ENCODE measurements at places on chromosomes 6 and 20.

DNA sequence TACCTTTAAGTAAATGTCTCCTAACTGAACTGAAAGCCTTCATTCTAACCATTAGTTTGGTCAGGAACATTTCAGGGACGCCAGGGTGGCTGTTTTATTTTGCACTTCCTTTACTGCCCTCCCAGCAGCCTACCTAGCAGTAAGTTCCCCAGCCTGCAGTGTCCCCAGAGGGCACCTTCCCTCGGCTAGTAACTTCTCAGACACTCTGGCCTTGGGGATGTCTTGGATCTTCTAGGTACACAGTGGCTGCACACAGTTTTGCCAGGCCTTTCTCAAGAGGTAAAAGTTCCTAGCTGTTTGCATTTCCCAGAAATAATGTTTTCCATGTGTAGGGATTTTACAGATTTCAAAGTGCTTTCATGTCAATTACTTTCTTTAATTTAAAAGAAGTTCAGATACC is 378 bp upstream of the LAMA2 start:
- DNase-seq: no peak

GRCh38 chr6:89979481-89980119 is 85.3 kb downstream of the GJA10 start:
- no peak for DNase-seq

GRCh38 chr6:160508599-160508998 is 155.5 kb downstream of the LPA start:
- no peak for DNase-seq

DNA sequence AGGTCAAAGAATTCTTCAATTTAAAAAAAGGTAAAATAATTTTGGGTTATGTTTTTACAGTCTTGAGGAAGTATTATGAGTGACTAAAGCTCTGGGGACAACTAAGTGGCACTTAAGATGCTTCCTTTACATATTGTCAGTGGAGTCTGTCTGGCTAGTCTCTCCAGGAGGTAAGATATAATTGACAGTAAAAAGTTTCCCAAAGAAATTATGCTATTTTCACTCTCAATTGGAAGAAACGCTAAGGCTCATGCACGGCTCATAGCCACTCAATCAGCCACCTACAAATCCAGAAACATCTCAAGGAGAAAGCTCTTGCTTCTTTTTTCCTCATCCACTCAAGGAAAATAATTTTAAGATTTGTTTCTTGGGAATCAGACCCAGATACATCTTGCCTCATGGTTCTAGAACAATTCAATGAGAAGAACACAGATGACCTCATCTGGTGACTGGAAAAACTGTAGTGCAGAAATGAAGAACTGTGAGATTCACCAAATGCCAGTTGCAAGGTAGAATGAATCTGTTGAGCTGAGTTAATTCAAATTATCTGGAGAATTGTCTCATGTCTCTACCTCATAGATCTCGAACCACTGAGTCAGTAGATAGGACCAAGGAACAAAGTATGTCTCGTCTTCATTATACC is 252.9 kb downstream of the TPBG start:
- DNase-seq: no peak

GRCh38 chr6:72869621-72870020 is 247.8 kb downstream of the KCNQ5 start:
- no peak for DNase-seq

- DNase-seq: no peak
Observed at GRCh38 chr20:38173237-38174156, 8.4 kb upstream of the TGM2 start.

GRCh38 chr6:18214003-18214402 is 50.3 kb downstream of the DEK start:
- DNase-seq: no peak

GRCh38 chr6:100463630-100464161 is 1.0 kb downstream of the SIM1 start:
- DNase-seq: no peak

GRCh38 chr6:73832313-73832712 is 136.3 kb downstream of the CD109 start:
- DNase-seq: no peak

DNA sequence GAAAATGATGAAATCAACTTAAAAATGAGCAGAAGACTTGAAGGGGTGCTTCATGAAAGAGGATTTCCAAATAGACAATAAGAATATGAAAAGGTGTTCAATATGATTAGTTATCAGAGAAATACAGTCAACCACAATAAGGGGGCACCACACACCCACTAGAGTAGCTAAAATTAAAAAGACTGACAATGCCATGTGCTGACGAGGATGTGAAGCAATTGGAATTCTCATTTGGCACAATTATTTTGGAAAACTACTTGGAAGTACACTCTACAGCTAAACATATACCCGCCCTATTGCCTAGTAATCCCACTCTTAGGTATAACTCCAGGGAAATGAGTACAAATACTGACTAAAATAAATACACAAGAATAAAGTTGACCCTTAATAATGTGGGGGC is 45.0 kb downstream of the MOCS1 start:
- no peak for DNase-seq

DNA sequence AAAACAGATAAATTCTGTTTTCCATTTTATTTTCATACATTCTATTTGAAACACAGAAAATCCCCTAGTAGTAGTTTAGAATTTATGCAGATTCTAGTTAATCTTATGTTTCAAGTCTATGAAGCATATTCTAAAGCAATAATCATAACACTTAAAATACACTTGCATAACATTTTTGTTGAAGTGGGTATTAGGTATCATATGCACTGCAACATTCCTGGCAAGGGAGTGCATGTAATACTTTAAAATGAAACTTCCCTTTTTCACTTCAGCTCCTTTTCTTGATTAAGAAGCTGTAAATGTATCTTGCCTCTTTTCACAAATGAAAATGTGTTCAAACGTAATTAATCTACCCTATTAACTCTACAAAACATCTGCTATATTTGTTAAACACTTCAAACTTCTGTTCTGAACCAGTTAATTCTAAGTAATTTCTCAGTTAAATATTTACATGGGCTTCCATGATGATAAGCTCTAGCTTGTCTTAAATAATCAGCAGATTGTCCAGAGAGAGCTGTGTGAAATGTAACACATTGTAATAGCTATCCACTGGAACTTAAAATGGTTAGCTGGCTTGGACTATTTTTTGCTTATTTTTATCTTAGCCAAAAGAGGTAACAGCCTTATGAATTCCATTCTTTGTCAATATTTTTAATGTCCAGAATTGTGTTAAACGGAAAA is 192.8 kb downstream of the COL19A1 start:
- DNase-seq: no peak

GRCh38 chr20:21180248-21180647 is 54.4 kb downstream of the KIZ start:
- DNase-seq: no peak

- DNase-seq: no peak
Observed at GRCh38 chr6:118896339-118897136, 2.6 kb downstream of the ASF1A start.

DNA sequence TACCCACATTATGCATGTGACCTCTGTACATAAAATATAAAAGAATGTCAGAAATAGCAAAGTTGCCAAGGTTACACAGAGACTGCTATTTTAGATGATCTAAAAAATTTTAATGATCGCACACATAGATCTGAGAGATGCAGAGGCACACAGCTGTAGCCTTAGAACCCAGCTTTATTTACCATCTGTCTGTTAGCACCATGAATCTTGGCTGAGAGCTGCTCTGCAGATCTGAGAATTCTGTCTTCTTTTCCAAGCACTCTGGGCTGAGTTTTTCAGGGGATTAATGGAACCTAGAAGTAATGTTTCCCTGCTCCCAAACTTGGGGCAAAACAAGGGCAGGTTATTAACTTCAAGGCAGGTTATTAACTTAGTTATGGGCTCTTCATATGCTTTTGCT is 248.7 kb upstream of the JAG1 start:
- no peak for DNase-seq

DNA sequence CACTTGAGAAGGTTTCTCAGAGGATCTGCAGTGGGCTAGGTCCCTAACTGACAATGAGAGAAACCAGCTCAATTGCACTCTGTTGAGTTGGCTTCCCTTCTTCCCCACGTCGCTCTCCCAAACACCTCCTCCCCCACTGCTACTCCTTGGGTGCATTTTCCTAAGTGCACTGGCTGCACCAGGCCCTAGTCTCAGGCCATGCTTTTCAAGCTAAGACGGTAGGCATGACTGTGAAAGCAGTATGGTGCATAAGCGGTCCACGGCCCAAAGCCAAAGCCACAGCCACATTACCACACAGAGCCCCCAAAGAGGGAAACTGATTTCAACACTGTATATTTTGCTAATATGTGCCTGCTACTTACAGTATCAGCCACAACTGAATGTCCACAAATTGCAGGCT is 62.1 kb upstream of the RBM24 start:
- no peak for DNase-seq

GRCh38 chr6:2231438-2231837 is 14.0 kb downstream of the GMDS start:
- DNase-seq: no peak

DNA sequence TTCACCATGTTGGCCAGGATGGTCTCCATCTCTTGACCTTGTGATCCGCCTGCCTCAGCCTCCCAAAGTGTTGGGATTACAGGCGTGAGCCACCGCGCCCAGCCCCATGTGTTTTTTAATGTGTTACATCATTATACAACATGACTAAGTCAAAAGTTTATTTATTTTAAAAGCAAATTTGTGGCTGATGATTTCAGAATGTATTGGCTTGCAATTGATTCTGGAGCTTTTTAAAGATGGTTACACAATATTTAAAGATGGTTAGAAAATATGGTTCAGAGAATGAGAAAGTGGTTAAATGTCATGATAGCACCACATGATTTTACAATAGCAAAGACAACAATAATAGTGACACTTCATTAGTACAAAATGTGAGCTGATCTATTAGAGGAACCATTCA is 80.5 kb downstream of the SASH1 start:
- DNase-seq: no peak

- DNase-seq: no peak
Observed at GRCh38 chr6:72321788-72322187, 300.1 kb upstream of the KCNQ5 start.

DNA sequence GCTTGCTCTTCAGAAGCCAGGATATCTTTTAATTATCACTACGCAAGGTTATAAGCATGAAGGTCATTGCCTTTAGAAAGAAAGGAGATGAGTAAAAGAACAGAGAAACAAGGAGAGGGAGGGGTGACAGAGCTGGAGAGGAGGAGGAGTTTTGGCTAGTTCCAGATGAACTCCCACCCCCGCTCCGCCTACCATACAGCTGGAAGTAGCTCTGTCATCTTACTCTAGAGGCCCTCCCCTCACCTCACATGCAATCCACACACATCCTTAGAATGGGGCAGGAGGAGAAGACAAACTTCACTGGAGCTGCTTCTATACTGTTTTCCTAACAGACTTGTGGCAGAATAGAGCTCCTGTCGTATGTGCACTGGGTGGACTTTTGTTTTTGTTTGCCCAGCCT is 144.7 kb downstream of the SCML4 start:
- DNase-seq: no peak

DNA sequence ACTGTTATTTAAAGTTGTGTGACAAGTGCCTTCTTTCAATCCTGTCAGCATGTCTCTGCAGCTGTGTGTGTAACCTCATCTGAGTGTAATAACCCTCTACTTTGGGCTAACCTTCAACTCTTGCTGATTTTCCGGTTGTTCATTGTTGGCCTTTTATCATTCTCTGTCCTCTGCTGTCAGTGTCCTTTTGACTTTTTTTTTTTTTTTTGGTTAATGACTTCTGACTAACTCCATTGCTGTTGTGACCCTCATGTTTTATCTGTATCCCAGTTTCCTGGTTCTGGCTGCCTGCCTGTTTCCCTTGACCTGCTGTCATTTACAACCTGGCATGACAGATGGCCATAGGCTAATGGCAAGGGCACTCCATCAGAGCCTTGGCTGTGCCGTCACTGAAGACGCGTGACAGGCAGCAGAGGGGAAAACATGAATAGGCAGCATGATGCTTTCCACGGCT is 145.7 kb upstream of the MAN1A1 start:
- no peak for DNase-seq

DNA sequence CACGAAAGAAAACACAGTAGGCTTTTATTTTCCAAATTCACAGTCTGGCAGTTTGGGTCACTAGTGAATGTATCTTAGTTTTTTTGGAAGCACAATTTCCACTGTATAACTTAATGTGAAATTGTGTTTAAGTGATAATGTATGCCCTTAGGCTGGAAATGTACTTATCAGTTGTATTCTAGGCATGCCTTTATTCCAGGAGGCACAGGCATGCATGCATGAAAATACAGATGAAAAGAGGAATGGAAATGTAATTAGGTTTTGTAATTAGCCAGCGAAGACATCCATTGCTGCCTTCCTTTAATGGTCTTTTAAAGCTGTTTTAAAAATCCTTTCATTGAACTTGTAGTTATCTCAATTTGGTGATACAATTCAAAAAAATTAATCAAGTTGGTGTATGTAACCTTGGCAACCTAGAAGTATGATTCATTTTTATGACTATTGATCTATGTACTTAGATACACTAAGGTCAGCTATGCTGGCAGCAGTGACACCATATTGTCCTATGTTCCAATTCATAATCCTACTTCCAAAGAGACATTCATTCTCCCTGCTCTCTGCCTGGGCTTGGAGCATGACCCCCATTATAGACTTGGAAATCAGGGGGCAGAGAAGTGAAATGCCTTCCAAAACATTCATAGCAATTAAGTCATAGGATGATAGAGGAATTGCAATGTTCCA is 73.1 kb downstream of the SNAP25 start:
- no peak for DNase-seq

GRCh38 chr20:18057101-18057993 is at the start of gene OVOL2:
Gene OVOL2 (minus strand): TSS chr20:18057916. CDS start chr20:18057634, 282 bp downstream.
- DNase-seq: no peak

- no peak for DNase-seq
Observed at GRCh38 chr6:151109361-151109760, 130.4 kb upstream of the AKAP12 start.

- DNase-seq: no peak
Observed at GRCh38 chr6:42200035-42200434, 5.3 kb upstream of the GUCA1B start.

Data from stimulated activated CD4-positive, alpha-beta T cell treated with anti-CD3 and anti-CD28 coated beads, TNF-alpha, amount 100 ng/mL, for 48 hours (primary cell).